Activated CD4-positive, alpha-beta T cell treated with anti-CD3 and anti-CD28 coated beads, Interleukin-2, Interleukin-6, amounts not matched to agents 100 ng/mL and 50 ng/mL, durations not matched to agents 16 hours and 8 hours (primary cell): ENCODE measurements at places on chromosomes 6 and 20.

DNA sequence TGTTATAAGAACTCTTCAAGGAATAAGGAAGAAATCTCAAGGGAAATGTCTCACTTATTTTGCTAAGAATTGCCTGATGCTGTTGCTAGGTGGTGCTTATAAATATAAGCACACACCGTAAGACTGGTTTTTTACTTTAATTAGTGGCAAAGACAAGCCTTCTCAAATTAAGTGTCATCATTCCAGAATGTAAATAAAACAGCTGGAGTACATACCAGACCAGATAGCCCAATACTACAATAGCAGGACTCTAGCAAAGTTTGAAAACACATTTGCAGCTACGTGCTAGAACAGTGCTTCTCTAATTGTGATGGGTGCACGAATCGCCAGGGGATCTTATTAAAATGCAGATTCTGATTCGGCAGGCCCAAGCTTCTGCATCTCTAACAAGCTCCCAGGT, 6.8 kb downstream of the CNKSR3 start:
- DNase-seq, result no peak

DNA sequence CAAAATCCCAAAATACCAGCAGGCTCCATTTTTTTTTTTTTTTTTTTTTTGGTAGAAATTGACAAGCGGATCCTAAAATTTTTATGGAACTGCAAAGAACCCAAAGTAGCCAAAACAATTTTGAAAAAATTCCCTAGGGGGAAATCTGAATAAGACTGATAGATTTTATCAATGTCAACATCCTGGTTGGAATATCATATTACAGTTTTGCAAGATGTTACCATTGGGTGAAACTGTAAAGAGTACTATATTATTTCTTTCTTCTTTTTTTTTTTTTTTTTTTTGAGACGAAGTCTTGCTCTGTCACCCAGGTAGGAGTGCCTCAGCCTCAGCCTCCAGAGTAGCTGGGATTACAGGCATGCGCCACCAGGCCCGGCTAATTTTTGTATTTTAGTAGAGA, 29.4 kb upstream of the BEND3 start:
- DNase-seq, result no peak

- DNase-seq, result no peak
These were observed 117.7 kb upstream of the GGTLC1 start for GRCh38 chr20:24106150-24106800.

GRCh38 chr6:7004581-7005297, 103.0 kb upstream of the RREB1 start:
- no peak for DNase-seq

DNA sequence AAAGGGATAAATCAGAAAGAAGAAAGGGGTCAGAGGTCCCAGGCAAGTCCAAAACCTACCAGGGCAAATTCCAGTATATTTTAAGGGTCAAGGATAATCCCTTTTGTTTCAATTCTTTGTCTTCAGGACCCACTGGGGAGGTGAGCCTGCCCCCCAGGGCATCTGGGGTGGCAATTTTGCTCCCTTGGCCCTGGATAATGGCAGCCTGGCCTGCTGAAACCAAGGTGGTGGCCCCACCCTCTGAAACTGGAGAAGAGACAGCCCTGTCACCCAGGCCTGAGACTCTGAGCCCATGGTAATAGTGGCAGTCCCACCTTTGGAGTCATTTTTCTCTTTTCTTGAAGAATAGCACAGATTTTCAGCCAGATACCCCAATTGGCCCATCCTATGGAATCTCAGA, 118.1 kb downstream of the C6orf58 start:
- DNase-seq, result no peak

- DNase-seq, result no peak
These were observed 23.4 kb downstream of the MEP1A start for GRCh38 chr6:46816626-46817025.

DNA sequence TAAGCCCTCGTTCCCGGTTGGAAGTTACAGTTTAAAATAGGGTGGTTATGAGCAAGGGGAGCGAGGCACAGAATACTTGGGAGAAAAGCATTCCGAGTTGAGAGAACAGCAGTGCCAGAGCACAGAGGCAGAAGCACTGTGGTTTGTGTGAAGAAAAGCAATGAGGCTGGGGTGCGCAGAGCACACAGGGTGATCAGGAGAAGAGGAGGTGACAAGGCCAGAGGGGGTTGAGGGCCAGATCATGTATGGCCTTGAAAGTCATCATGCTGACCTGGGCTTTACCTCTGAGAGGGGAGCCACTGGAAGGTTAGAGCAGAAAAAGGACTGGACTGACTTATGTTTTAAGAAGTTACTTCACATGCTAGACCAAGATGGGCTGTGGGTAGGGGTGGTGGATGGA, 3.5 kb upstream of the BTN3A2 start:
- no peak for DNase-seq

GRCh38 chr6:22298475-22298890, 1.6 kb upstream of the PRL start:
- no peak for DNase-seq

GRCh38 chr6:156776470-156776839, 723 bp upstream of the ARID1B start:
- peak; percentile 53 for DNase-seq

- DNase-seq, result no peak
These were observed 76.0 kb downstream of the ADTRP start for GRCh38 chr6:11702500-11703130.

DNA sequence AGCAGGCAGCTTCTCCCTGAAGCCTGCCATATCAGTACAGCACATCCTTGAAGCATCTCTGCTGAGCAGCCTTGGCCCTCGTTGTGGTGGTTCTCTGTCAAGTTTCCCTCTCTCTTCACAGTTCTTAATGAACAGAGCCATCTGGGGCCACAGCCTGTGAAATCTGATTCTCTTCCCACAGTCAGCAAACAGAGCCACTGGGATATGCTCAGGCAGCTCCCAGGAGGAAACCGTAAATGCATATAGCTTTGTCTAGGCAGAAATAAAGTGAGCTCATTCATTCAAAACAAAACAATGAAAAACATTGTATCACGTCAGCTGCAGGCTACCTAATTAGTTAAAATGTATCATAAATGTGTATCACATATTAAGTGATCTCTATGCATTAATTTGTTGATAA, 80.3 kb downstream of the TBC1D7 start:
- DNase-seq, result no peak

GRCh38 chr20:49631856-49632418, 64.0 kb upstream of the PTGIS start:
- no peak for DNase-seq

DNA sequence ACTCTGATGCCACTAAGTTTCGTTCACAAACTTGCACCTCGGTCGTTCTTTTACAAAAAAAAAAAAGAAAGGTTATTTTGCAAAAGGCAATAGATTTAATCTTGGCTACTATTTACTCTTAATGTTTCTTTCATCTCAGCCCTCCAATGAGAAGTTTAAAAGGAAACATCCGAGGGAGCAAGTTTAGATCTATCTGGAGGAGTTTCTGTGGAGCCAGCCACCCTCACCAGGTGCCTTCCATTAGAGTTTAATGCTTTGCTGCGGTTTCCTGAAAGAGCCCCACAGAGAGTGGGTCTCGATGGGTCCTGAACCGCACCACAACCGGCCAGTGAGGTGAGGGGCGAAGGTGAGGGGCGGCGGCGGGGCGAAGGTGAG, 632 bp downstream of the PRKN start:
- peak; percentile 3 for DNase-seq

GRCh38 chr20:7136886-7137285, 369.4 kb downstream of the BMP2 start:
- no peak for DNase-seq

- no peak for DNase-seq
These were observed 71.5 kb downstream of the LYRM2 start for GRCh38 chr6:89566930-89567629.

- DNase-seq, result no peak
These were observed 36.5 kb downstream of the LAMP5 start for GRCh38 chr20:9550871-9551270.

- no peak for DNase-seq
These were observed 45.4 kb downstream of the AKAP12 start for GRCh38 chr6:151285122-151285521.

GRCh38 chr20:11569163-11569562, 348.5 kb upstream of the BTBD3 start:
- DNase-seq, result no peak

GRCh38 chr6:84466511-84466910, 239.1 kb upstream of the CEP162 start:
- DNase-seq, result no peak

DNA sequence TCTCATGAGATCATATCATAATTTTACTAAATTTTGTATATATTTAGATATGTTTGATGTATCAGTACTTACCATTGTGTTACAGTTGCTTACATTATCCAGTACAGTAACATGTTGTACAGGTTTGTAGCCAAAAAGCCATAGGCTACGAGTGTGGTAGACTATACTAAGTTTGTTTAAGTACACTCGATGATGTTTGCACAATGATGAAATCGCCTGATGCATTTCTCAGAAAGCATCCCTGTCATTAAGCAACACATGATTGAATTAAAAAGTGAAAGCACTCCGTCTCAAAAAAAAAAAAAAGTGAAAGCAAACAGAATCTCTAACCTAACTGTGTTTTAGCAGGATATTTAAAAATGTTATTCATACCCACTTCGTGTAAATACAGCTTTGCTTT, 104.9 kb upstream of the TFAP2D start:
- no peak for DNase-seq

- no peak for DNase-seq
These were observed 50.5 kb downstream of the FHL5 start for GRCh38 chr6:96613291-96613999.

GRCh38 chr20:49339123-49339522, 61.3 kb upstream of the ZNFX1 start:
- no peak for DNase-seq

GRCh38 chr20:20317195-20317594, 50.7 kb upstream of the INSM1 start:
- no peak for DNase-seq

DNA sequence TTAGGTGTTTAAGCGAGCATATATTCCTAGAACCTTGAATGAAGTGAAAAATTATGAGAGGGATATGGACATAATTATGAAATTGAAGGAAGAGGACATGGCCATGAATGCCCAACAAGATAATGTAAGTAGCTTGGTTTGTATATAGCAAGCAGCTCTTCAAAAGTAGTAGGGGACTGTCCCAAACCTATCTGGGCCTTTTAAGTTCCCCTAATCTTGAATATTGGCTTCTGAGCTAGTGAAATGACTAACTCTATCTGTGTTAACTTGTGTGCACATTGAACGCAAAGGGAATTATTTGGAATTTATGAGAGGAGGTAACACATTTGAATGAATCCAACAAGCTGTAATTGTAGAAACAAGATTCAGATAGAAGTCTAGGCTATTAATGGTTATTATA, 21.7 kb downstream of the RIOK1 start:
- no peak for DNase-seq

DNA sequence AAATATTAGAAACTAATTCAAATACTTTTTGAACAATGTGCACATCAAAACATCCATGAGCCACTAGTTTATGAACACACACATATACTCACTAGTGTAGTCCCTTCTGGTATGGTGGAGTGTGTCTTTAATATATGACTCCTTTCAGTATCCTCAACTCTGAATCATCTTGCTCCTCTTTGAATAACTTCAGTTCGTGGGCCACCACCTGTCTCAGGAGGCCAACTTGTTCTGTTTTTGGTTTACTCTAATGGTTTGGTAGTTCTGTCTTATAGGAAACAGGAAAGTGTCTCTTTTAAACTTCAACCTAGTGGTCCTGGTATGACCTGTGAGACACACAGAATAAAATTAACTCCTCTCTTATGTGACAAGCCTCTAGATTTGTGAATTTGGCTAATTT, 55.6 kb downstream of the ZNF292 start:
- peak; percentile 41 for DNase-seq

DNA sequence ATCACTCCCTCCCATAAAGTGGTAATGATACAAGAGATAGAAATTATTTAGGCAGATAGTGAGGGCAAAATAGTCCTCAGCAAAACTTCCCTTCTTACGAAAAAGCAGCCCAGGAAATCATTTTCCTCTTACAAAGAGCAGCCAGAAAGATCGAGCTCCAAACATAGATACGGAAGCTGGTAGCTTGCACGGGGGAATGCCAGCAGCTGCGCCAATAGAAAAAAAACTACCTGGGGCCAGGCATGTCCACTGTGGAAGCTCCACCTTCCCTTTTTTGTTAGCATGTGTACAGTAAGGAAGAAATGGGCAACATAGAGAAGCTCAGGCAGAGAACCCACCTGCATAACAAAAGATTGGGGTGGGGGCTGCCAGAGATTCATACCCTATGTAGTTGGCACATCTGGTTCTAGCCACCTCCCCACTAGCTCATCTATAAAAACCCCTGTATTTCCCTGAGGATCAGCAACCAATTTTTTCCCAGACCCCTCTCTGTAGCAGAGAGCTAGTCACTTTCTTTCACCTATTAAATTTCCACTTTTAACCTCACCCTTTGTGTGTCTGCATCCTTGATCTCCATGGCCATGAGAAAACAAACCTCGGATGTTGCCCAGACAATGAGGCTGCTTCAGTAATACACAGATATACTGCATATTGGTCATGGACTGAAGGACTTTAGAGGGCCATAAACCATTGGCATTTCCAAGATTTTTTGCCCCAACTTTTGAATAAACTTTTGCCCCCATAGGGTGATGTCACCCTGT, 52.1 kb downstream of the SOD2 start:
- DNase-seq, result no peak

DNA sequence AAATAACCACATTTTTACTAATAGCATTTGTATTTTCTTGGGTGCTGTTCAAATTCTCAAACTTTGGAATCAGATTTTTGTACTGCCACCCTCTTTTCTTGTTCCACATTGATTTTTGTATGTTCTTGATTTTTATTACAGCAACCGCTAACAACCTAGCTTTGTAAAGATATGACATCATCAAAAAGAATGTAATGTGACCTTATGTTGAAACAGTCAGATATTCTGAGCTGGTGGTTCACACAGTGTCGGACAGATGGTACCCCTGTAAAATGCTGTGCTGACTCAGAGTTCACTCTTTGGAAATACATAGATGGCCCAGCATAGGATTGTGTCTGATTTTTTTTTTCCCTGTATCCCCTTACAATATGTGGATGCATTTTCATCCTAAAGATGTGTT, 118.9 kb downstream of the QKI start:
- no peak for DNase-seq

GRCh38 chr6:26006086-26006939, 43.7 kb downstream of the TRIM38 start:
- no peak for DNase-seq

GRCh38 chr20:7189231-7189630, 421.7 kb downstream of the BMP2 start:
- no peak for DNase-seq
